ENCODE measurements at places on chromosomes 7 and 10. TPM values are rescaled to one million over a fixed set of nuclear protein-coding genes. Genes with fewer than 3 reads are reported as not detected.
A peak's percentile ranks its signal among the peaks of the same experiment; 100 is the strongest.

DNA sequence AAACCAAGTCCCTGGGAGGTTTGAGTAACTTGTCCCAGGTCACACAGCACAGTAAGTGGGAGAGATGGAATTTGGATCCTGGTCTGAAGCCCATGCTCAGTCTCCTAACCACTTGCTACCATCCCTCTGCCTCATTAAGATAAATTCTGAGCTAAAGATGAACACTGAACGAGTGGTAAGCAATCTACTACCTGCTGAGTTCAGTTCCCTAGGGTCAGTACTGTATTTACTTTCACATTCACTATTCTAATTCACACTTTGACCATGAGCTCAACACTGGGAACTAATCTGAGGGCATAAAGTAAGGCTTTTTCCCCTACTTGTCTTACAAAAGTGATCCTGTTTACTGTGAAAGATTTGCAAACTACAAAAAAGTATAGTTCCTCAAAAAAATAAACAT lies 2.4 kb downstream of the UROS start:
- no peak for DNase-seq

DNA sequence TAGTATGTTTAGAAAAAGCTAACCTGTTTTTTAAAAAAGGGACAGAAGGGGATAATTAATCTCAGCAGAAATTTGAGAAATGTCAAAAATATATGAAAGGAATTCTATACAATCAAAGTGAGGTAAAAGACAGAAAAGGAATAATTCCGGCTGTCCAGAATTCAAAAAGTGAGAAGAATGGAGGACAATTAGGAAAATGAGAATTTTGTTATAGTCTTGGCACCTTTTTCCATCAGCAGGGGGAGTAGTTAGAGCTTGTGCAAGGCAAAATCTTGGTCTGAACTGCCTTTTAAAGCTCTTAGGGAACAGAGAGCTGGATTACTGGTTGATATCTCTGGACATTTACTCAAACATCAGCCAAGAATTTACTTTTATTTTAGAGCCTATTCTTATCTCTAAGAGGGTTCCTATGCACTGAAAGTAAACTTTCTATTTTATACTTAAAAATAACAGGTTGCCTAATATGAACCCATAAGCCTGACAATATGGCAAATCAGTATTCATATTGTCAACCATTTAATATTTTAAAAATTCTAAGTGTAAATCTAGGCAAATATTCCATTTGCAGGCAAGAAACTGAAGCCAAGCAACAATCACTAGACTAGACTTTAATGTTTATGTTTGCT lies 185.6 kb downstream of the ANK3 start:
- no peak for DNase-seq

DNA sequence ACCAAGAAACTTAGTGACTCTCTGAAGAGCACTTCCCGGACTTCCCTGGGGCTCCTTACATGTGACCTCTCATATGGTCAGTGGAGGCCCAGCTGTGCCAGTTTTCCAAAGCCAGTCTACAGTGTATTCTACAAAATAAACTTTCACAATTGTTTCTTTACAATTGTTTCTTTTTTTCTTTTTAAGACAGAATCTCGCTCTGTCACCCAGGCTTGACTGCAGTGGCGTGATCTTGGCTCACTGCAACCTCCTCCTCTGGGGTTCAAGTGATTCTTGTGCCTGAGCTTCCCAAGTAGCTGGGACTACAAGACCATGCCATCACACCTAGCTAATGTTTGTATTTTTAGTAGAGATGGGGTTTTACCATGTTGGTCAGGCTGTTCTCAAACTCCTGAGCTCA lies 25.9 kb downstream of the CYP17A1 start:
- DNase-seq: no peak

GRCh38 chr7:133358708-133359107 lies 105.8 kb downstream of the EXOC4 start:
- no peak for DNase-seq

The PLEKHA8 gene
- 3.3 TPM for polyA plus RNA-seq

DNA sequence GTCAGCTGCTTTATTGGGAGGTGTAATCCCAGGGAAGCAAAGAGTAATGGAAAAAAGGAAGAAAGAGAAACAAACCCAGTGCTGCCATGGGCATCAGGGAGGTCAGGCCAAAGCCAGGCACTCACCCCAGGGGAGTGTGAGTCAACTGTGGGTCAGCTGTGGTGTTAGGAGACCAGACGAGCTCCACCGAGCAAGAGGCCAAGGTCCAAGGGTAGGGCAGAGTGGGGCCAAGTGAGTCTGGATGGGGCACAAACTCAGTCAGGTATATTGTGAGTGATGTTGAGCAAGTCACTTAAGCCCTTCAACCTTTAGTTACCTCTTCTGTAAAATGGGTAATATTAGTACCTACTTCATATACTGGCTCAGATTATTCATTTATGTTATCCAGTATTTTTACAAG lies 30.4 kb upstream of the CDK13 start:
- DNase-seq: no peak

GRCh38 chr7:27046854-27047549 lies 48.8 kb downstream of the HOXA1 start:
- no peak for DNase-seq

DNA sequence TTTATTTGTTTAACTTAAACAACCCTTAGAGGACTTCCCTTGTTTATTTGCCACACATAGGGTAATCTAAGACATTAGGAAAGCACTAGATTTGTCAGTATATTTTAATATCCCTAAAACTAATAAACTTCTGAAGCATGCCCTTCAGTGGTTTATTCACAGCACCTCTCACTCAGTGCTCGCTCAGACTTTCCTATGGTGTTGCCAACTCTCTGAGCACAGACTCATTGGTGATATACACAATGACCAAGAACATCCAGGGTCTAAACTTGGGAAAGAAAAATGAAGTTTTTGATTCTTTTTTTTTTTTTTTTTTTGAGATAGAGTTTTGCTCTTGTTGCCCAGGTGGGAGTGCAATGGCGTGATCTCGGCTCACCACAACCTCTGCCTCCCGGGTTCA lies 82.2 kb downstream of the RAB11FIP2 start:
- DNase-seq: no peak

GRCh38 chr7:23373151-23374004 lies 74.2 kb downstream of the MALSU1 start:
- DNase-seq: no peak

The GALNT17 gene
- not detected for polyA plus RNA-seq

- DNase-seq: no peak
Observed at GRCh38 chr7:132118641-132119040, 457.6 kb downstream of the PLXNA4 start.

The GDF2 gene
- polyA plus RNA-seq: not detected

DNA sequence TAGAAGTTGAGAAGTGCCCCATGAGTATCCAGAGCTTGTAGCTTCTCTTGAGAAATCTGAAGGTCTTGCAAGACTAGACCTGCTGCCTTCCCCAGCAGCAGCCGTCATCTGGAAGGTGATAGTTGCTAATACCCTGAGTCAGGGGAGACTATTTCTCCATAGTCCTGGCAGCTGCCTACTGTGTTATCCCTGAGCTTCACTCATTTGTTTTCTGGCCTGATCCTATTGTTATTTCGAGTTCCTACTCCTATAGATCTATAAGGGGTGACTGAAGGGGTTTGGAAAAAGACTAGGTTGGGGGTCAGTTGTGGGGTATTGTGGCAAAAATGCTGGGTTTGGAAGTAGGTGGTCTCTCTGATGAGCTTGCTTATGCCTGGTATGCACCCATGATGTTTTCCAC lies 297.8 kb downstream of the CNTNAP2 start:
- DNase-seq: no peak

DNA sequence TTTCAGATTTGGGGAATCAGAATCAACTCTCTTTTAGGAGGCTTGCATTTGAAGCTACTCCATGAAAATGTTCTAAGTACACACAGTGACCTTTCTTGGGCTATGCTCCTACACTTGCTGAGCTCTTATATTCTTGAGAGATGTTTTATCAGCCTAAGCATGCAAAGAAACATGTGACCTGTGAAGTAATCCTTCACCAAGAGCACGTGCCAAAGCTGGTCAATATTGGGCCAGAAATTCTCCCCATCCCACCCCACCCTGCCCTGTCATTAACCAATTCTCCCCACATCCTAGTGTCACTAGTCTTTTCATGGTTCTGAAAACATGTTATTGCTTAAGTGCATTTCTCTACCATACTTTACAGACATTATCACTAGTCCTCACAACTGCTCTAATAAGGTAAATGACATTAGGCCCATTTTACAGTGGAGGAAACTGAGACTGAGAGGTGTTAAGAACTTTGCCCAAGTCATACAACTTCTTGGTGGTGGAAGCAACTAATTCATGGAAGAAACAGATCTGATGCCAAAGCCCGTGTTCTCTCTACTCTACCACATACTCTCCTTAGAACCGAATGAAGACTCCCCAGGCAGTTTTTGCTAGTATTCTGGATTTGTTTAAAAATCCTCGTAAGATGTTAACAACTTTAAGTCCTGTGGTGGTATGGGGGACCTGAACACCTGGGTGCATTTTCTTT lies 200.6 kb downstream of the PTEN start:
- no peak for DNase-seq

DNA sequence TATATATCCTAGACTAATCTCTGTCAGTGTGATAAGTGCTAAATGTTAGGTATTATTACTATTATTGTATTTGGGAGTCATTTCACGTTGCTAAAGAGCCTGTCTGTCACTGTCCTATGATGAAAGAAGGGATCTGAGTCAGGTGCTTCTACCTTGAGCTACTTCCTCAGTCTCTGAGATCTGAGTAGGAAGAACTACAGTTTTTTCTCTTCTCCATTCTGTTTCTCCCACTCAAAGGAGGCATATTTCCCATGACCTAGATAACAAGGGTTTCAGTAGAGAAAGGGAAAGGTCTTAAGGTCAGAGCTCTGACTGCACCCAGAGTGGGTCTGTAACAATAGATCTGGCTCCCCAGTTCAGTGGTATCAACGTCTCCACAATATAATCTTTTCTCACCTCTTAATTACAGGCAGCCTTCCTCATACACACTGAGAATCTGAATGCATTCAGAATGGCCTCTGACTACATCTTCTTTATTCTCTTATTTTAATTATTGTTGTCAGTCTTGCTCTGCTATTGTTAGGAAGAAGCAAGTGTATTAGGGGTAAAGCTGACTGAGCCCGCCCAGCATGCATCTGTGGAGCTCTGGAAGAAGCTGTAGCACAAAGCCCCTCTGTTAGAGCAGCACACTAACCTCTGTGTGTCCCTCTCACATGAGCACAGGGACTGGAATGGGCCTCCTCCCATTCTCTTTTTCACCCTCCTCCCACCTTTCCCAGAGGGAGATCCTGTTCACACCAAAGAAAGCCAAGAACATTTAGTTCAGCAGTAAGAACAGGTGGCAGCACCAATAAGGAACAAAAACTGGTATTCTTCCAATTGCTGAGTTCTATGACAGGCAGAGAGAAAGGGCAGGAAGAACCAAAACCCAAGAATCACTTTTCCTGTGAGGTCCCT lies 38.1 kb downstream of the USP54 start:
- DNase-seq: no peak

The CALML3 gene
- not detected for polyA plus RNA-seq

GRCh38 chr7:105751054-105751453 lies 125.3 kb downstream of the ATXN7L1 start:
- no peak for DNase-seq

- no peak for DNase-seq
Observed at GRCh38 chr10:52485462-52485861, 171.4 kb downstream of the DKK1 start.

The ARPC1B gene
- polyA plus RNA-seq: 379 TPM

The AOAH gene
- 15.5 TPM for polyA plus RNA-seq

- no peak for DNase-seq
Observed at GRCh38 chr7:80869821-80870751, 48.8 kb downstream of the SEMA3C start.

DNA sequence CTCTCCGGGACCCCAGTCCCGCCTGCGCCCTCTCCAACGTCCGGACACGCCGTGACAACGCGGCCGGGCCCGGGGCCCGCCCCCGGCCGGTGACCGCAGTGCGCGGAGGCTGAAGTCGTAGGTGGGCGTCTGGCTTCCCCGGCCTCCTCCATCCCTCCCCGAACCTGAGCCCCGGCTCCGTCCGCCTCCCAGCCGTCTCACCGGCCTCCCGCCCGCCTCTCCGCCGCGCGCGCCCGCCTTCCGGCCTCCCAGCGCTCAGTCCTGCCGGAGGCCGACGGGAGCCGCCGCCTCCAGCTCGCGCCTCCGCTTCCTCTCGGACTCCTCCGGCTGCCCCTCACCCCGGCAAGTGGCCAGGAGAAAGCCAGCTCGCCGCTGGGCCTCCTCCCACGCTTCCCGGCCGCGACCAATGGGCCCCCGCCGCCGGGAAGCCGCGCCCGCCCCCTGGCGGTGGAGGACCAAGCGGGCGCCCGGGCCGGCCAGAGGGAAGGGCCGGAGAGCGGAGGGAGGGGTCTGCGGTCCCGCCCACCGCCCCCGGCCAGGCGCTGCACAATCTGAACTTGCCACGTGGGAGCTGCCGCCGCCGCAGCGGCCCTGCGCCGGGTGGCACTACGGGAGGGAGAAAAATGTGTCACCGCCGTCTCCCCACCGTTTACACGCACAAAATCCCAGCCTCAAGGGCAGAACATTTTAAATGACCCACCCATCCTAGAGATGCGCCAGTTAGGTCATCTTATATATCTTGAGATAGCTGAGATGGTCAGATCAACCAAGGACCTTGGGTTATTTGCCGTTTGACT lies at the start of gene FAM3C:
FAM3C (minus strand) TSS at position 348 of the 797 bp plus-strand sequence. CDS start 13,339 bp downstream, outside the sequence.
- DNase-seq: peak; percentile 64

The TRIM74 gene
- 0.31 TPM for polyA plus RNA-seq

GRCh38 chr7:71229699-71230098 lies 97.8 kb downstream of the GALNT17 start:
- DNase-seq: no peak

The SYT15 gene
- 0.05 TPM for polyA plus RNA-seq

DNA sequence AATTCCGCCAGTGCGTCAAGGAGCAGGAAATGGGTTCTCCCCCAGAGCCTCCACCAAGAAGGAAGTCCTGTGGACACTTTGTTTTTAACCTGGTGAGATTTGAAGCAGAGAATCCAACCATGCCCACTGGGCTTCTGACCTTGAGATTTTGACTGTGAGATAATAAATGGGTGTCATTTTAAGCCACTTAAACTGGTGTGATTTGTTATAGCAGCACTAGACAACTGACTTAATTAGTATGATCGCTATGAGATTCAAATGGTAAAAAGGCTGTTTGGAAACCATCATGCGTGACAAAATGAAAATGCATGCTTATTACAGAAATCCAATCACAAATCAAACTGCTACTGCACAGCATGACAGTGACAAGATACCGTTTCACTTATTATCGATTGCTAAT lies 98.0 kb downstream of the ADAM12 start:
- DNase-seq: no peak

The PLXNA4 gene
- 0.24 TPM for polyA plus RNA-seq

GRCh38 chr7:15703732-15704131 lies 17.2 kb upstream of the MEOX2 start:
- DNase-seq: no peak

DNA sequence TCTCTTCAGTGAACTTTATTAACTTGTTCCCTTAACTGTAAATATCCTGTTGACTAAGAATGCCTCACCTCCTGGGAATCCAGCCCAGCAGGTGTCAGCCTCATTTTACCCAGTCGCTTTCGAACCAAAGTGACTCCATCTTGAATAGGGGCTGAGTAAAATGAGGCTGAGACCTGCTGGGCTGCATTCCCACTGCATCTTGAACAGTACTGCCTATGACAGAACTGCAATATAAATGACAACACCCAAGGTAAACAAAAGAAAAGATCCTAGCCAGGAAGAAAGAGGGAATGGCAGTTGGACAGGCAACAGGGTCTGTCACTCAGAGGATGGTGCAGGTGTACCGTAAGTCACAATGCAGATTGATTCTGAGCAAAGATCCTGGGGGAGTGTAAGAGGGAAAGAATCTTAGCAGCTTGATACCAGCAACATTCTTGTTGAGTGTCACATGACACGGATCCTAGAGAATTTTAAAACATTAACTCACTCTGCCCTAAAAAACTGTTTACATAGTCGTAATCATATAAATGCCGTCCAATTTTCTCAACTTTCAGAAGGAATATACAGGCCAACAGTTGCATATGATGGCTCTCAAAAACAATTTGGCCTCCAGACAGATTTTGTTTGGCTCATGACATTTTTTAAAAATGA lies 4.4 kb upstream of the FAM107B start:
- DNase-seq: no peak
